Smooth muscle cell of the coronary artery (primary cell): ENCODE measurements at places on chromosomes 3 and 15. TPM values are rescaled to one million over a fixed set of nuclear protein-coding genes. Genes with fewer than 3 reads are reported as not detected.

Gene UBE2E2
- total RNA-seq: 43.5 and 43.9 TPM in 2 replicates

Gene TIMMDC1
- total RNA-seq: 28.7 and 42.2 TPM in 2 replicates

Gene SLC24A5
- not detected in 2 replicates for total RNA-seq

Gene GOLGA6L22
- total RNA-seq: not detected in 2 replicates

Gene DNAJC13
- 38.0 and 49.0 TPM in 2 replicates for total RNA-seq

Gene LCMT2
- 7.3 and 7.8 TPM in 2 replicates for total RNA-seq

Gene EIF2A
- total RNA-seq: 102 and 127 TPM in 2 replicates

Gene GOLGA6B
- not detected in 2 replicates for total RNA-seq

Gene IL5RA
- not detected in 2 replicates for total RNA-seq

Gene TMEM266
- 0.82 TPM in 1 of 2 replicates, not detected in the other for total RNA-seq

Gene CHRNA3
- not detected in 2 replicates for total RNA-seq

Gene MAPKBP1
- 10.1 and 19.1 TPM in 2 replicates for total RNA-seq

Gene SEMA3B
- total RNA-seq: 7.2 and 13.2 TPM in 2 replicates

Gene RBP2
- not detected in 2 replicates for total RNA-seq

Gene PRKCI
- 25.7 and 78.2 TPM in 2 replicates for total RNA-seq

Gene CHAC1
- 5.7 and 31.8 TPM in 2 replicates for total RNA-seq

Gene EBLN2
- 3.9 and 4.0 TPM in 2 replicates for total RNA-seq

Gene WDR49
- 0.08 and 0.12 TPM in 2 replicates for total RNA-seq

Gene ARHGAP31
- total RNA-seq: 1.9 and 5.1 TPM in 2 replicates

Gene ZNF80
- not detected in 2 replicates for total RNA-seq

Gene NPAP1
- not detected in 2 replicates for total RNA-seq

Gene C15orf39
- total RNA-seq: 0.94 and 2.3 TPM in 2 replicates

Gene HESX1
- total RNA-seq: 0.15 TPM in 1 of 2 replicates, not detected in the other

Gene CXCR6
- not detected in 2 replicates for total RNA-seq

Gene CPLX3
- not detected in 2 replicates for total RNA-seq

Gene DBR1
- total RNA-seq: 12.6 and 12.9 TPM in 2 replicates

Gene SAXO2
- 0.23 and 0.98 TPM in 2 replicates for total RNA-seq

Gene KLHL6
- under 0.01 TPM in 1 of 2 replicates, not detected in the other for total RNA-seq

Gene FBN1
- 1,221 and 1,470 TPM in 2 replicates for total RNA-seq

Gene PARP3
- total RNA-seq: 14.6 and 26.6 TPM in 2 replicates

Gene CCR5
- total RNA-seq: not detected in 2 replicates

Gene STRA6
- 26.2 TPM in 1 of 2 replicates, not detected in the other for total RNA-seq

Gene NDUFB5
- 106 and 121 TPM in 2 replicates for total RNA-seq

Gene GRAMD1C
- 1.6 and 13.1 TPM in 2 replicates for total RNA-seq

Gene AGBL1
- total RNA-seq: not detected in 2 replicates

Gene AMIGO3
- 0.59 TPM in 1 of 2 replicates, not detected in the other for total RNA-seq

Gene ALG1L2
- not detected in 2 replicates for total RNA-seq

Gene C3orf80
- total RNA-seq: 0.59 and 0.75 TPM in 2 replicates

Gene RARB
- total RNA-seq: 0.23 and 32.2 TPM in 2 replicates

Gene ZNF660
- total RNA-seq: 0.59 and 1.9 TPM in 2 replicates
